Femur (tissue), 1 donor: ENCODE measurements at places on chromosomes 4 and X.

DNA sequence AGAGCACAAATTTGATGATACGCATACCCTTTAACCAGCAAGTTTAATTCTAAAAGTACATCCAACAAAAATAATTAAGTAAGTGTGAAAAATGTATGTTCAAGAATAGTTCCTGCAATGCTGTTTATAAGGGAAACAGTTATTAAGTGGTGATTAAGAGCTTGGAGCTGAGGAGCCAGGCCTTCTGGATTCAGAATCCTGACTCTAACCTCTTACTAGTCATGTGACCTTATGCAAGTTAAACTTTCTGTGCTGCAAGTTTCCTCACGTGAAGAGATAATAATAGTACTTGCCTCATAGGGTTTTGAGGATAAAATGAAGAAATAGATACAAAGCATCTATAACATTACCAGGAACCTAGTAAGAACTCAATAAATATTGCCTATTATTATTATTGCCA, 77.7 kb downstream of the FAM13A start:
- no peak for DNase-seq

- no peak for DNase-seq
Measured at GRCh38 chr4:20181926-20182325, 69.8 kb upstream of the SLIT2 start.

- no peak for DNase-seq
Measured at GRCh38 chr4:681736-682451, 7.1 kb downstream of the SLC49A3 start.

- DNase-seq, result no peak
Measured at GRCh38 chr4:170243662-170244288, 154.0 kb upstream of the AADAT start.

DNA sequence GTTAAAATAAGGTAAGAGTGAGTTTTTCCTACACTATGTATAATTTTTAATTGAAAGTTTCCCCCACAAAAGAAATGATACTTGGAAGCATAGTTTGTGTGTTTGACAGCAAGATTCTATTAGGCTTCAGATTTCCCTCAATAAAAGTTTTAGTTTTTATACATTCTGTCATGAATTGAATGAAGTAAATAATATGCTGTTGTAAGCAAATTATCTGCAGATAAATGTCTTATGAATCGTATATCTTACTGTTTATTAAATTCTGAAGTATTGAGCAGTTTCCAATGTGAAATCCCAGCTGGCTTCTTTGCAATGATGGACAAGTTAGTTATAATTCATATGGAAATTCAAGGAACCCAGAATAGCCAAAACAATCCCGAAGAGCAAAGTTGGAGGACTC, 33.5 kb downstream of the RS1 start:
- no peak for DNase-seq

GRCh38 chrX:151902813-151903591, 9.7 kb upstream of the MAGEA4 start:
- DNase-seq, result peak; percentile 63

DNA sequence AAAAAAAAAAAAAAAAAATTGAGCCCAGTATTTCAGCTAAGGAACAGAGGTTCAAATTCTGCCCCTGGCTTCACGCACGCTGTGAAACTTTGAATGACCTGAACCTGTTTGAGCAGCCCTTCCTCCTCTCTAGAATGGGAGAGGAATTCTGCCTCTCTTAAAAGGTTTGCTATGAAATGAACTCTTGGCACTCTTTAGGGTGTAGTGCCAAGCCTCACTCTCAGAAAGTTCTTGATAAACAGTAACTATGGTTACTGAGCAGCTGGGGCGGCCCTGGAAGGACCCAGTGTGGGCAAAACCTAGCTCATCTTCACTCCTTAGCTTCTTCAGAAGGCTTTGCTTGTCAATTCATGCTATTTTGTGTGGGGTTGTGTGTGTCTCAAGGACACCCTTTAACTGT, 73.7 kb downstream of the GEMIN8 start:
- no peak for DNase-seq

- DNase-seq, result no peak
Measured at GRCh38 chrX:22053481-22053880, 21.4 kb downstream of the PHEX start.

- DNase-seq, result no peak
Measured at GRCh38 chrX:18961686-18962085, 22.2 kb downstream of the PHKA2 start.

GRCh38 chr4:187687697-187688096, 307.9 kb upstream of the ZFP42 start:
- no peak for DNase-seq

GRCh38 chr4:151250706-151251105, 26.3 kb upstream of the PRSS48 start:
- no peak for DNase-seq
